ENCODE measurements at places on chromosomes 7 and 10. TPM values are rescaled to one million over a fixed set of nuclear protein-coding genes. Genes with fewer than 3 reads are reported as not detected.

The PRKG1 gene
- 2.3 TPM for total RNA-seq

The MYO1G gene
- not detected for total RNA-seq

The LAMB1 gene
- total RNA-seq, result 329 TPM

- no peak for DNase-seq
These were observed 177.9 kb downstream of the FANK1 start for GRCh38 chr10:126074291-126074690.

DNA sequence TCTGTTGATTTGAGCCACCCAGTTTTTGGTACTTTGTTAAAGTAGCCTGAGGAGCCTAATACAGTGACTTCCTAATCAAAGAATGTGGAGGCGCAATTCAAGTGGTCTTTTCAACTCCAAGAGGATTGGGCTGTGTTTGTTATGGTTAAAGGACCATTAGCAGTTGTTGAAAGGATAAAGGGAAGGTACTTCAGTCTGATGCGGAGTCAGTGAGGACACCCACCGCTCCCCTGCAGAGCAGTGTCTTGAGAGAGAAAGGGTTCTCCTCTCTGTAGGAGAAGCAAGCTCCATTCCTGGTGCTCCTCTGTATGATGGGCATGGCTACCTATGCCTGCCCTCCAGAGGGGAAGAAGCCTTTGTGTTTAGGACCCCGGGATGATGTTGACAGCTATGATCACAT, 590.6 kb upstream of the C7orf33 start:
- DNase-seq, result no peak

- no peak for DNase-seq
These were observed 13.0 kb downstream of the SCART1 start for GRCh38 chr10:133466683-133467275.

GRCh38 chr10:47143072-47143471, 156.9 kb upstream of the GDF10 start:
- no peak for DNase-seq

The VPS37D gene
- total RNA-seq, result 9.2 TPM

DNA sequence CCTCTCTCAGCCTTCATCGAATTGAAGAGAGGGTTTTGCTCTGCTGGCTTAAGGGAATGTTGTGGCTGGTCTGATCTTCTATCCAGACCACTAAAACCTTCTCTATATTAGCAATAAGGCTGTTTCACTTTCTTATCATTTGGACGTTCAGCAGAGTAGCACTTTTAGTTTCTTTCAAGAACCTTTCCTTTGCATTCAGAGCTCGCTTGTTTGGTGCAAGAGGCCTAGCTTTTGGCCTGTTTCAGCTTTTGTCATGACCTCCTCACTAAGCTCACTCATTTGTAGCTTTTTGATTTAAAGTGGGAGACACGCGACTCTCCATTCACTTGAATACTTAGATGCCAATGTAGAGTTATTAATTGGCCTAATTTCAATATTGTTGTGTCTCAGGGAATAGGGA, 3.9 kb downstream of the MPP7 start:
- no peak for DNase-seq

DNA sequence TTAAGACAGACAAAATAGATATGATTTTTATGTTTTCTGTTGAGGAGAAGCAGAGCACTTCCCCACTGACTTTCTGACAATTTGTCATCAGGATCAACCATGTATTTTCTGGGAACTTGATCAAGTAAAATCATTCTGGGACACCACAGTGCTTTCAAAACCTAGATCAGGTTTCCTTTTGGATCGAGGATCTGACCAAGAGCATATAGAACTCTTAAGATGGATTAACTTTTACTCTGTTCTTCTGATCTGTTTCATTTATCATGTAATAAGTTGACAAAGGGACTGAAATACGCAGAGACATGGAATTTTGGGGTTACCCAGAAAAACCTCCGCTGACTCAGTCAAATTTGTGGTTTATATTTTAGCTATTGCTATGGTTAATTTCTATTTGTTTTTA, 136.0 kb upstream of the WNT16 start:
- no peak for DNase-seq

DNA sequence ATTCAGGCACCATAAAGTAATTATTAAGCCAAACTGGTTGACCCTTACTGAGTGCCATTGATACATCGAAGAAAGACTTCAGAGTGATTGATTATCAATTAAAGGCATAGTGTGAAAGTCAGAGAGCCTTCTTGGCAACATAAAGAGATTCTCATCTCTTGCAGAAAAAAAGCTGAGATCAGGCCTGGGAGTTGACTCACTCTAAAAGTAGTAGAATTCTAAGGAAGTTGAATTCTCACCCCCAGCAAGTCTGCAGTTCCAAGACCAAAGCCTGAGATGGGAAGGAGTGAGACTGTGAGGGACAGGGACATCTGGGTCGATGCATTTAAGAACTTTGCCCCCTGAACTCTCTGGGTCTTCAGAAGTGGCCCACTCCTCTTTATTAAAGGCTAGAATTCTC, 21.6 kb upstream of the ERCC6 start:
- no peak for DNase-seq

DNA sequence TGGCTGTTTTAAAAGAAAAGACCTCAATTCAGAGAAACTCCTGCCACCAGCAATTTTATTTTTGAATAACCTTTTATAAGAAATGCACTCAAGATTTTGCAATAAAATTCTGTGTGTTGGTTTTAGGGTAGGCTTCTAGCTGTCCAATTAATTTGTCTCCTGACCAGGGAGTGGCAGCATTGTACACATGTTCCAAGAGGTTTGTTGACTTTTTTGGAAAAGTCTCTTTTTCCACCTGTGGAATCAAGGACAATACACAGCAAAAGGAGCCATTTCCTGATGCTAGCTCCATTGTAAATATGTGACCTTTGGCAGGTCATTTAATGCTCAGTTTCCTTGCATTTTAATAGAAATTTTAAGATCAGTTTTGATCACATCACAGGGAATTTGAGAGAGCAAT, 1.8 kb downstream of the GIMAP5 start:
- DNase-seq, result no peak

DNA sequence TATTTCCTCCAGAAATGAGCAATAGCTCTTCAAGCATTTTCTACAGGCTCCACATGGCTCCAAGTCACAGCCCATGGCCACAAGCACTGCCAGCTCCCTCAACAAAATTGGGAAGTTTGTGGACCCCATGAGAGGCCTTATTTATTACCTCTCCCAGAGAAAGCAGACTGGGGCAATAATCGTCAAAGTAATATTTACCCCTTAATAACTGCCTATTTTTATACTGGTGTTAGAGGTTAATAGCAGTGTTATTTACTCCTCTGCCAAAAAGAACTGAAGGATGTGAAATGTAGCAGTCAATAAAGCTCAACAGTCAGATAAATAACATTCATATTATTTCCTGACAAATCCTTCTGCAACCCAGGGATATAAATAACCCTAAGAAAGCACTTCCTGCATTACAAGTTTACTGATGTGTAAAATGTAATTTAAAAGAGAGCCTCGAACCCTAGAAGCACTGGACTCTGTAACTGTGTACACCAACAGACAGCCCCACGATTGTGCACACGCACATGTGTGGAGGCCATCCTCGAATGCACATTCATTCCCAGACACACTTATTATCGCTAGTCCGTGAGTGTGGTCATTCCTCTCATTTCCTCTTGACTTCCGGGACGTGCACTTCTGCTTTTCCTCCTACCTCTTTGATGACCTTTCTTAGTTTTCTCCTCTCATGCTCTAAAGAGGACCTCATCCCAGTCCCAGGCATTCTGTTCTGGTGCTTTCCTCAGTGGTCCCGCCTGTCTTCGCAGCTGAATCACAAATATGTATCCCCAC, 157.4 kb downstream of the EVX1 start:
- no peak for DNase-seq

- peak; percentile 77 for DNase-seq
These were observed 11.1 kb downstream of the FAM53B start for GRCh38 chr10:124732931-124733570.

The PLEKHS1 gene
- total RNA-seq, result 0.45 TPM

DNA sequence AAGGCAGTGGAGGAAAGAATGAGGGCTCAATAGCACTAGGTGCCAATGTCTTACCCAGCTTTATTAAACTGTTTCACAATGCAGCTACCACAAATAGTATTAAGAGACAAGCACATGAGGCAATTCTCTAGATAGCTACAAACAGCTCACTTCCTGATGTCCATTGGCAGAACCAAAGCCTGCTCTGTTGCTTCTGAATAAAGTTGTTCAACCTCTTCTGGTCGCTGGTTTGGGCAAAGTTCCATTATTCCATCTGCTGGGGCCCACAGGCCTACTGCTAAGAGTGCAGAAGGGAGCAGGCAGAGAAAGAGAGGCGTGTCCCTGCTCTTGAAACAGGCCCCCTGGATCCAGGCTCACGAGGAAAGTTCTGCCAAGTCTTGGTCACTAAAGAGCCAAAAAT, 173.9 kb downstream of the ZNF438 start:
- peak; percentile 48 for DNase-seq

The GNAI1 gene
- 101 TPM for total RNA-seq

- DNase-seq, result peak; percentile 21
These were observed 37.0 kb upstream of the NRF1 start for GRCh38 chr7:129574487-129574886.

The TMED4 gene
- total RNA-seq, result 304 TPM

GRCh38 chr10:14578060-14578952, 196.4 kb downstream of the FAM107B start:
- DNase-seq, result peak; percentile 65

GRCh38 chr7:35556515-35557471, 138.1 kb downstream of the HERPUD2 start:
- peak; percentile 54 for DNase-seq

GRCh38 chr10:55063811-55064210, 262.8 kb upstream of the PCDH15 start:
- DNase-seq, result peak; percentile 1

- peak; percentile 52 for DNase-seq
These were observed 76.7 kb downstream of the CCNY start for GRCh38 chr10:35412900-35413491.

The SPDYE1 gene
- total RNA-seq, result not detected

DNA sequence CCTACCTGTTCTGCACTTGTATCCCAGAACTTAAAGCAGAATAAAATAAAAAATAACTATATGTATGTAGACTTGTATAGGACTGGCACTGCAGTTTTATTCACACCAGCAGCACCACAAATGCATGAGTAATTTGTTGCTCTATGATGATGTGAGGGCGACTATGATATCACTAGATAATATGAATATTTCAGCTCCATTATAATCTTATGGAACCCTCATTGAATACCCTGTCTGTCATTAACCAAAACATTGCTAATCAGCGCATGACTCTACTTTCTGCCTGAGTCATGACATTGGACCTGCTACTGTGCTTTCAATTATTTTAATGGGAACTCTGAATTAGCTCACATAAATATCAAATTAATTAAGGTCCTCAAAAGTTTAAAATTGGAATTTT, 129.4 kb upstream of the RHOBTB1 start:
- no peak for DNase-seq
